ENCODE measurements at places on chromosomes 13 and 19. TPM values are rescaled to one million over a fixed set of nuclear protein-coding genes. Genes with fewer than 3 reads are reported as not detected.

- DNase-seq = no peak
Measured at GRCh38 chr13:76860706-76861105, 25.5 kb downstream of the KCTD12 start.

EDNRB gene
- 0.38 TPM for total RNA-seq

CEACAM8 gene
- total RNA-seq = not detected

- DNase-seq = no peak
Measured at GRCh38 chr13:114034481-114034891, 60.6 kb upstream of the C13orf46 start.

DNA sequence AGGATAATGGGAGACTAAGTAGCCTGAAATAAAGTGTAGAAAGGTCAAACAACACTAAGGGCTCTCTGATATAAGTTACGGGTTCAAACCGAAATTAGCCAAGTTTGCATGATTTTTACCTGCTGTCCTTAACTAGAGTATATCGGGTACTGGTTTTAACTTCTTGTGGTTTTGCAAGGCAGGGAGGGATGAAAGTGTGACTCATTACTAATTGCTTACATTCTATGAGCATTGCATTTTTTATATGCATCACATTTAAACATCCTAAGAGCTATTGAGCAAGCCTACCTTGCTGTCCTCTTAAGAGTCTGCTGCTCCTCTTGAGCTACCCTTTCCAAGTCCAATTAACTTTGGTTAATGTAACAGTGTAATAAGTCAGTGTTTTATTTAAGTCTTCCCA lies 415.4 kb downstream of the SLITRK5 start:
- no peak for DNase-seq

DNA sequence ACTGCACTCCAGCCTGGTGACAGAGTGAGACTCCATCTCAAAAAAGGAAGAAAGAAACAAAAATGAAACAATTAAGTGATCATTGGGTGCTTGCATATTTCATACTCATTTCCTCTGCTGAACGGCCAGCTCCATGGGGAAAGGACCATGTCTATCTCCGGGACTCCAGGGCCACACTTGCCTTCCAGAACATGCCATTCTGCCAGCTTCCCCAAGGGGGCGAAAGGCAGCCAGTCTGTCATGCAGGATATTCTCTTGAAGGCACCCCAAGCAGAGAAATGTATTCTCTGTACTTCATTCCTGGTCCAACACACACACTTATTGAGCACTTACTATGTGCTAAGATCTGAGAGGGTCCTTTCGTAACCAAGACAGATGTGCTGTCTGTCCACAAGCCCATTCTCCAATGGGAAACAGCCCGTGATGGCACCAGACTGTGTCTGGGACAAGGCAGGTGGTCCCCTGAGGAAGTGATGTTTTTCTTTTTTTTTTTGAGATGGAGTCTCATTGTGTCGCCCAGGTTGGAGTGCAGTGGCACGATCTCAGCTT lies 10.2 kb upstream of the CARM1 start:
- DNase-seq = no peak

PNMA8C gene
- 0.19 TPM for total RNA-seq

DNA sequence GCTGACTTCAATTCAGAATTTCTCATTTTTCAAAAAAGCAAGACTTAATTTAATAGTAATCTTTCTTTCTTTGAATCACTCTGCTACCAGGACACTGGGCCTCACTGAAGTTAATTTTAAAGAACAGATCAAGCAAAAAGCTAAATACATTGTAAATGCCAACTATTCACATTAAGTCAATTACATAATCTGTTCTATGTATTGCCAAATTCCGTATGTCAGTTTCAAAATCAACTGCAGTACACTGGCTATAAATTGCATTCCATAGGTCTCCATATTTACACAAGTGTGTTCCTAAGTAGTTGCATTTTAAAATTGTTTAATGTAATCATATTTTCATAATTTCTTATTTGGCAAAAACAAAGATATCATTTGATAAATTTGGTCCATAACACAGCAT lies 10.1 kb downstream of the FOXO1 start:
- DNase-seq = no peak

DNA sequence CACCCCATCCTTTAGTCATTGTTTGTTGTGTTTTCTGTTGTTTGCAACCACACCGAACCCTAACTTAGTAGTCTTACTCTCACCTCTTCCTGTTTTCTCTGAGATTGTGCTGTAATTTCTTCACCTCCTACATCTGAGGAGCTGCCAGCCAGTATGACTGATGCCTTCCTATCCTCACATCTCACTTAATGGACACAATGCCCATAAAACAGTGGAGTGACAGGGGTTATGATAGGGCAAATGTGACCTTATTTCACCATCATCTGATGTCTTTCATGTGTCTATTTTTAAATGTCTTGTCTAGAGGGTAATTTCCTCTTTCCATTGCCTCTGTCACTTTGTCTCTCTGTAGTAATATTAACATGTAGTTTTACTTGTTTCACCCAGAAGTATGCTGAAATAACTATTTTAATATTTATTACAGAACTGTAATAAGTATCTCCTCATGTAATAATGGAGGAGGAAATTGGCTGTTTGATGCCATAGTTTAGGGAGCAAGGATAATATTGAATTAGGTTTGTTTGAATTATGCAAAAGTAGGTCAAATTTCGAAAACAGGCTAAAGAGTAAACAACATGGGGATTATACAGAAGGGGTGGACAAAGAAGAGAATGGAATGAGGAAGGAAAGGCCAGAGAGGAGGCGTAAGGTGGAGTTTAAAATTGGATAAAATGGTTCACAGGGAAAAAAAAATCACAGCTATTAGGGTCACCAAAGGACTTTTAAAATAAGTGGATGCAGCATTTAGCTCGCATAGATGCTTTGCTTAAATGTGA lies 103.5 kb upstream of the SPRY2 start:
- DNase-seq = no peak

TPTE2 gene
- total RNA-seq = not detected

TRPC4 gene
- 4.2 TPM for total RNA-seq

DNA sequence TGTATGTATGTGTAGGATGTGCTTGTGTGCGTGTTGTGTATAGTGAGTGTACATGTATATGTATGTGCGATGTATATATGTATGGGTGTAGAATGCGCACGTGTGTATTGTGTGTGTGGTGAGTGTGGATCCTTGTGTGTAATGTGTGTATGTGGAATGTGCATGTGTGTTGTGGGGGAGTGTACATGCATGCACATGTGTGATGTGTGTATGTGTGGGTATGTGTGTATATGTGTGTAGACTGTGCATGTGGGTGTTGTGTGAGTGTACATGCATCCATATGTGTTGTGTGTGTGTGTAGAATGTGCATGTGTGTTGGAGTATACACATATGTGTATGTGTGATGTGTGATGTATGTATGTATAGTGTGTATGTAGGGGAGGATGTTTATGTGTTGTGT lies 18.0 kb upstream of the SPACA7 start:
- no peak for DNase-seq

LYPD3 gene
- 0.60 TPM for total RNA-seq

TNFSF11 gene
- not detected for total RNA-seq

PLPPR3 gene
- total RNA-seq = 129 TPM

- DNase-seq = peak; percentile 39
Measured at GRCh38 chr19:42450314-42450934, 7.7 kb upstream of the CXCL17 start.

DACT3 gene
- 2.6 TPM for total RNA-seq

OR10H1 gene
- total RNA-seq = not detected

DNA sequence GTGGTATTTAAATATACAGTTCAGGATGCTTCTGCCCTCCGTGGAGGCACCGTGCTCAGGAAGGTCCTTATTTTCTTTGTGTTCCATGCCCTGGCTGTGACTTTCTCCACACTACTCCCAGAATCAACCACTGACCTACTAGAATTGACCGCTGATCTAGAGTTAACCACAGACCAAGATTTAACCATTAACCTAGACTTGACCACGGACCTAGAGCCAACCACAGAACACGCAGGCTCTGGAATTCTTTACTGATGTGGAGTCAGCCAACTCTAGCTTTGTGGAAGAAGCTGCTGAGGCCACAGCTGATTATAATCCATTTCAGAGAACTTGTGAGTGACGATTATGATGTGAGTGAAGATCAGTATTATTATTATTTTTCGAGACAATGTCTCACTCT lies 18.0 kb downstream of the GTF2F2 start:
- DNase-seq = no peak

FAM124A gene
- 1.6 TPM for total RNA-seq

DNA sequence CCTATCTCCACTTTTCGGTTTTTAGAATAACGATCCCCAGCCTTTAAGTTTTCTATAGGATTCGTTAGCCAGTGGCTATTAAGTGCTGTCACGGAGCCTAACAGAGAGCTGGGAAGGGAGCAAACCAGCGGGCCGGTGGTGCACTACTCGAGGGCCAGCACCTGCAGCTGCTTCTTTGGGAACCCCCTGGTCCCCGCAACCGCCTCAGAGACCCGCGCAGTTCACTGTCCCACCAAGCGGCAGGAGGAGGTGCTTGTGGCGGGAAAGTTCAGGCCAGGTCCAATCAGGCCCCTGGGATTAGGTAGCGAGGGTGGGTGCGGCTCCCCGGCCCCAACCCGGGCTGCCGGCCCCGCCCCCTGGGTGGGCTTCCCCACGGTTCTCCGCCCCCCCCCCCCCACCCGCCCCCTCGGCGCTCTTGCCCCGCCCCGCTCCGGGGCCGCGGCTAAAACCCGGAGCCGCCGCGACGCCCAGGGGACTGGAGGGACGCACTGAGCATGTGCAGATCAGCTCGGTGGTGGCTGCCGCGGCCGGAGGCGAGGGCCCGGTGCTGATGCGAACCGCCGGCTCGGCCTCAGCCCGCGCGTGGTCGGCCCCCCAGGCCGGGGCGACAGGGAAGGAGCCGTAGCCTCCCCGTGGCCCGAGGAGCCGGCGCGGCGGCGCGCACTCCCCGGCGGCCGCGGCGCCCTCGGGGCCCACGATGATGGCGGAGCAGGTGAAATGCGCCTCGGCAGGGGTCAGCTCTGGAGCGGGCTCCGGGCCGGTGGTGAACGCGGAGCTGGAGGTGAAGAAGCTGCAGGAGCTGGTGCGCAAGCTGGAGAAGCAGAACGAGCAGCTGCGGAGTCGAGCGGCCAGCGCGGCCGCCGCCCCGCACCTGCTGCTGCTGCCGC lies at the start of gene SLAIN1:
TSS of gene SLAIN1 (plus strand) at position 471 of the 887 bp plus-strand sequence. CDS start at position 698, 227 bp downstream.
- DNase-seq = peak; percentile 80

KIR3DL2 gene
- total RNA-seq = not detected

GRCh38 chr19:5966215-5966614 lies 11.7 kb downstream of the RANBP3 start:
- no peak for DNase-seq

DNA sequence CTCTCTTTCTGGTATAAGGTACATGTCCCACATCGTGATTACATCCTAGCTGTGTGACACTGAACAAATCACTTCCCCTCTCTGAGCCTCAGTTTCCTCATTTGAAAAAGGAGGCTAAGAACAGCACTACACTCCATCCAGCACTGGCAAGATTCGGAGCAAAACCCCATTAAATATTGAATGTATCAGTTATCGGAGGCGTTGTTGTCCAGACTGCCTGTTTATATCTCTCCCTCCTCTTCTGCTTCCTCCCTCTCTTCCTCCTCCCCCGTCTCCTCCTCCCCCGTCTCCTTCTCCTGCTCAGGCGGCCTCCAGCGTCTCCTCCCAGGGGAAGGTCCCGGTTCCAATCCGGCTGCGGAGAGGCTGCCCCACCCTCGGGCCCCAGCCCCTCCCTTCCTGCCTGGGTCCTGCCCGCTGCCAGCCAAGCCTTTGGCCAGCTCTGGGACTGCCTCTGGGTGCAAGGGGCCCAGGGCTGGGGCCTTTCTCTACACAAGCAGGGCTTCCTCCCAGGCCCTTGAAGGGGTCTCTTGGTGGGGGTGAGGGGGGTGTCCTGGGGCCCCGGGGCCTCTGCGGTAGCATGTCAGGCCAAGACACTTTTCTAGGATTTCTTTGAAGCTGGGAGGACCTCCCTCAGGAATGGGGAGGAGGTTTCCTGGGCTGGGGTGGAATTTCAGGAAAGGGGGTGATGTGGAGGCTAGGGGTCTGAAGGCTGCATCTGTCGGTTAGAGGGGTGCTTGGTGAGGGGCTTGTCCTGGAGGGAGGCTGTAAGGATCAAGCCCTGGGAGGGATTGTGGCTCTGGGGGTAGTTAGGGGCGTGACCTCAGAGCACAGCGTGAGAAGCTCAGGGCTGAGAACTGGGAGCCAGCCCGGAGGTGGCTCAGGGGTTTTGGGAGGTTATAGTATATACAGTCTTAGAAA lies 1.9 kb downstream of the RRAS start:
- DNase-seq = no peak

ZNF491 gene
- total RNA-seq = 6.5 TPM

- DNase-seq = no peak
Measured at GRCh38 chr19:3632739-3633558, 6.4 kb upstream of the CACTIN start.

DNA sequence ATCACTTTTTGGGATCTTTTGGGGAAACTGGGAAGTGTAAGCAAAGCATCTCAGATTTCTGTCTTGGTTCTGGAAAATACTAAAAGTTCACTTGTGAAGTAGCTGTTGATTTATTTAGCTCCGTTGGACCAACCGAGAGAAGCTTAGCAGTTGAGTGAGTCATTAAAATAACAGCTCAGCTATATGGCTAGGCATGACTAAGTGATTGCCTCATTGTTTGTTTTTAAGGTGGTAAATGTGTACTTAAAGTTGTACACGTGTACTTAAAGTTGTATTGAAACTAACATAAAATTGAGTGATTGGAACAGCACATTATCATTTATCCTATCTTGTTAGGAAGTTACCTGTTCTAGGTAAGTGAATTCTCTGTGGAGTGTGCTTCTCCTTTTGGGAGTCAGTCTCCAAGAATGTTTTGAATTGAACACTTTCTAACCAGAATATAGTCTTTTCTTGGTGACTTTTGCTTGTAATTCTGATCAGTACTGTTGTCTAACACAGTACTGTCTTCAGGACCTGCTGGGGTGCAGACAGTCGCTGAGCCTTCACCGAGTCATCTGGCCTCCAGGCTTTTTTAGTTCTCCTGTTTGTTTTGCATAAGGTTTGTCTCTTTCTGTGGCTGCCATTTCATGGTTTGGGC lies 2.9 kb upstream of the DCUN1D2 start:
- no peak for DNase-seq

DNA sequence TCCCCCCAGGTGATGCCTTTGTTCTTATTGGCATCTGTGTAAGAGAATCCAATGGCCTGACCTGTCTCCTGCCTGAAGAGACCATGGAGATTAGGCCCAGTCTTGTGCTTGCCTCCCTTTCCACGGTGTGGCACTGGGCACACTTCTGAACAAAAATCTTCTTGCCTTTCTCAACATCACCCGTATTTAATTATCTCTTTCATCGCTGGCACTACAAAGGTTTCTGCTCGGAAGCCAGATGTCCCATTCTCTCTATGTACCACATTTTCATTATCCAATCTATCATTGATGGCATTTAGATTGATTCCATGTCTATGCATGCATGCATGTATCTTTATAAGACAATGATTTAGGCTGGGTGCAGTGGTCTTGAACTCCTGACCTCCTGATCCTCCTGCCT lies 74.3 kb downstream of the SLC25A15 start:
- DNase-seq = no peak

- no peak for DNase-seq
Measured at GRCh38 chr13:59537500-59537899, 626.2 kb downstream of the DIAPH3 start.

- no peak for DNase-seq
Measured at GRCh38 chr13:51225029-51225428, 2.8 kb downstream of the FAM124A start.

GRCh38 chr19:49168421-49168820 lies 10.8 kb downstream of the TRPM4 start:
- DNase-seq = no peak

A1BG gene
- 4.6 TPM for total RNA-seq

All from progenitor cell of endocrine pancreas (in vitro differentiated cells).